NAMALWA (cell line): ENCODE measurements at places on chromosomes 1 and 21.

DNA sequence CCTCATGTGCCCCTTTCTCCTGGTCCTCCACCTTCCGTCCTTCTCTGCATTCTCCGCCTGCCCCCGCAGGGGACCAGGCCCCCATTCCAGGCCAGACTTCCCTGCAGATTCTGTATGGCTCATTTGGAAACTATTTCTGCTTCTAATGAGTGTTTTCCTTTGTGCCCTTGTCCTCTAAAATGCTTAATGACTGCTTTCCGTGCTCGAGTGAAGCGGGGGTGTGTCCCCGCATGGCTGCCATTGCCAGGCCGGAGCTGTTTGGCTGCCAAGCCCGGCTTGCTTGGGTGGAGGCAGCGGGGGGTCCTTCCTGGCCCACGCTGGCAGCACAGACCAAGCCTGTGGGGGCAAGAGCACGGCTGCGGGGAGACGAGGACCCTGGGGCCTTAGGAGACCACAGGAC lies 299.3 kb upstream of the VAMP3 start:
- DNase-seq, result no peak

- DNase-seq, result no peak
Observed at GRCh38 chr21:42097274-42097673, 26.2 kb downstream of the UMODL1 start.

DNA sequence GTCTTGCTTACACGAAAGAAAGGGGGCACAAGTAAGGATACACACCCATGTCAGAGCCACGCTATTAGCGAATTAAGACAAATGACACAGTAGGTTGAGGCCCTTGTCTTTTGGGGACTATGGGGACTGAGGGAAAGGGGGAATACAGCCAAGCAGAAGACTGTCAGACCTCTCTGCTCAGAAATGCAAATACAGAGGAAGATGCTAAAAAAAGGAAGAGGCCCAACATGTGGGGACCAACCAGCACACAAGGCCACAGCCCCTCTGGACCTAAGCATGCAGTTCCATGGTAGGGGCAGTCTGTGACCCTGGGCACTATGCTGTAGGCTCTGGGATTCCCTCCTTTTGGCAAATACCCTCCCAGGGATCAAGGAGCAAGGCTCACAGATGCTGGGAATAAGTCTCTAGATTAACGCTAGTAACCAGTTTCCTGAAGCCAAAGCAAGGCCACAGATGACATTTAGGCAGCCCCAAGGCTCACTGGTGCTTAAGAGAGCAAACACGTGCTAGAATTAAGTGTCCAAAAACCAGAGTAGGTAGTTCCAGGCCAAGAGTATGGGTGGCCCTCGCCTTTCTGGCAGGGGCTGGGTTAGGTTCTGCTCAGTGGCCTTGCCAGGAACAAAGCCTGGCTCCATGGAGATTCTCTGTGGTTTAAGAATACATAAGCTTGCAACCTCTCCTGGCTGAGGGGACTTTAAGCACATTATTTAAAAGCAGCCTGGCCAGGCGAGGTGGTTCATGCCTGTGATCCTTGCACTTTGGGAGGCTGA lies 38.2 kb downstream of the RABIF start:
- DNase-seq, result peak; percentile 25

DNA sequence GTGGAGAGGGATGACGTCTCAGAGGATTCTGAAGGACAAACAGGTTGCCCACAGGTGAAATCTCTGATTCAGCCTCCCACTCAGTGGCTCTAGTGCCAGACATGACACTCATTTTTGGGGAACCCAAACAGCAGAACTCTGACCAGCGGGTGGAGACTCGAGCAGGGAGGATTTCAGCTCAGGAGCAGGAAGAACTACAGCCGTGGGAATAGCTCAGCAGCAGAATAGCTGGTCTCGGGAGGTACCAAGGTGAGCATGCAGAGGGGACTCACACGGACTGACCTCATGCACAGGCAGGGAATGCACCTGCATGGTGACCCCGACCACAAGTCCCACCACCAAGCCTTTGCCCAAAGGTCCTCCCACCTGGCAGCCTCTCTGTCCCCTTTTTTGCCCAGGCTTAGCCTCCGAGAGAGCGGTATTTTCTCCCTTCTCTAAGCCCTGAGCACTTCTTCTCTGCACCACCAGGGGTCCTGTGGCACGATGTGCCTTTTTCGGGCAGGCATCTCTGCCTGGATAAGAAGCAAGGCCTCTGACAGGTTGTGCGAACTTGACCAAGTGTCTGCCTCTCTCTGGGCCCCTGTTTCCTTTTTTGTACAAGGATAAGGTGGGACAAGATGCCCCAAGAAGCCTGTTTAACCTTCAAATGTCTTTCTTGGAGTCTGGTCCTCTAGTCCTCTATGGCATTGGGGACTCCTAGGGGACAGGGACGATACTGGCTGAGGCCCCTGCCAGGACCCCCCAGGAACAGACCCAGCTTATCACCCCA lies 8.8 kb upstream of the FGR start:
- peak; percentile 84 for DNase-seq
